CD4-positive, alpha-beta memory T cell (primary cell): ENCODE measurements at places on chromosomes 2 and 18. TPM values are rescaled to one million over a fixed set of nuclear protein-coding genes. Genes with fewer than 3 reads are reported as not detected.

DNA sequence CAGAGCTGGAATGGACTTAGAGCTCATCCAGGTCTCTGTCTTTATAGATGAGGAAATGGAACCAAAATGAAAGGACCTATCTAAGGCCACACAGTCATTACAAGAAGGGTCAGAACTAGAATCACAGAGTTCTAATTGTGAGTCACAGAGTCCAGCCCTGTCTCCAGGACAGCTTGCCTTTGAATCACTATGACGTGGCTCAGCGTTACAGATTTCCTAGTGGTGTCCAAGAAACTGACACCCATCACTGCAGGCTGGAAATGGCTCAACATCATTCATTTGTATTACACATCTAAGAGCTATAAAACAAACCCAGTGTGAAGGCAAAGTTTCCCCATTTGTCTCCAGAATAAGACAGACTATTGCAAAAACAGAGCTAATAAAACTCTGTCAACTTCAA is 164.3 kb upstream of the SIX2 start:
- DNase-seq: no peak

DNA sequence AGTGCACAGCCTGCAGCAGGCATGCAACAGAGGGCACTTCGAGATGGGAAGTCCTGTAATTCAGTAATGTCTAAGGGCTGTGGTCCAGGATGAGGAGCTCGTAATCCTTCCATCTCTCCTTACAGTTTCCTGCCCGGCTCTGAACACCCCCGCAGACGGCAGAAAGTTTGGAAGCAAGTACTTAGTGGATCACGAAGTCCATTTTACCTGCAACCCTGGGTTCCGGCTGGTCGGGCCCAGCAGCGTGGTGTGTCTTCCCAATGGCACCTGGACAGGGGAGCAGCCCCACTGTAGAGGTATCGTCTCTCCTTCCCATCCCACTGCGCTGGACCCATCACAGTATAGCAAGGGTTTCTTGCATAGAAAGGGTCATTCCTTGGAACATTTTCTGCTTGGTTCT is 26.7 kb downstream of the FBLN7 start:
- DNase-seq: no peak

PSTPIP2 gene
- polyA plus RNA-seq: 10.9 TPM

AMER3 gene
- polyA plus RNA-seq: not detected

FBLN7 gene
- polyA plus RNA-seq: 29.3 TPM
